ENCODE measurements at places on chromosomes 11 and 22.

- no peak for DNase-seq
Observed at GRCh38 chr11:64359712-64360445, 917 bp downstream of the RPS6KA4 start.

- no peak for DNase-seq
Observed at GRCh38 chr11:2730272-2731129, 30.7 kb upstream of the KCNQ1OT1 start.

- peak; percentile 26 for DNase-seq
Observed at GRCh38 chr11:73982595-73982989, at the start of gene UCP2. TSS of gene UCP2 (minus strand) at chr11:73982843. CDS start at chr11:73978378, 4,465 bp downstream.

DNA sequence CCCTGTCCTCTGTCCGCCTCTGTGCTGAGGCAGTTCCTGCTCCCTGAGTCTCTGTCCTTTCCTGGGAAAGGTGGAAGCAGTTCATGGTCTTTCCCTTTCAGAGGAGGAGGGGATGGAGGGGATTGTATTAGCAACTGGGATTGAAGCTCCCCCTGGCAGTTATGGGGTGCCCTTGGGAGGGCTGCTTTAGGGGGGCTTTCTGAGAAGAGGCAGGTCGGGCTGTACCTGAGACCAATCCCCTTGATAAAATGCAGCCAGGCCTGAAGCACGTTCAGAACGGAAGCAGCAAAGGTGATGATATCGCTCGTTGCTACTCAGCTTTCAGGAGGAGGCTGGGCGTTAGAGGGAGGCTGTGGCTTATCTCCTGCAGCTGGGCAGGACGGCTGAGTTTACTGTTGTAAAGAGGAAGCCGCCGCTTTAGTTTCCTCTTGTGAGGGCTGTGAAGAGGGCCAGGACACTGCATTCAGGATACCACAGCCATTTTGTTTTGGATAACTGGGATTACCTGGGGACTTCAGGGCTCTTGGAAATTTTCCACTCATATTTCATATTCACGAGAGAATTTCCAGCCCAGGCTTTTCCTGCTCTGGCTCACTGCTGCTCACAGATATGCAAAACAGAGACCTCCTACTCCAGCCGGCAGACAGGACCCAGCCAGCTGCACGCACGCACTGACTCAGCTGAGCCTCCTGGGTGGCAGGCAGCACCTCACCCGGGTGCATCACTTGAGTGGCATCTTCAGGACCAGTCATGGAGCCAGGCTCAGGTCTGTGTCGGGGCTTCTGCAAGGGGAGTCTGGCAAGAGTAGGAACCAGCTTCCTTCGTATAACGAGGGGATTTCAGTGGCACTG, 798 bp downstream of the AMPD3 start:
- DNase-seq, result peak; percentile 61

DNA sequence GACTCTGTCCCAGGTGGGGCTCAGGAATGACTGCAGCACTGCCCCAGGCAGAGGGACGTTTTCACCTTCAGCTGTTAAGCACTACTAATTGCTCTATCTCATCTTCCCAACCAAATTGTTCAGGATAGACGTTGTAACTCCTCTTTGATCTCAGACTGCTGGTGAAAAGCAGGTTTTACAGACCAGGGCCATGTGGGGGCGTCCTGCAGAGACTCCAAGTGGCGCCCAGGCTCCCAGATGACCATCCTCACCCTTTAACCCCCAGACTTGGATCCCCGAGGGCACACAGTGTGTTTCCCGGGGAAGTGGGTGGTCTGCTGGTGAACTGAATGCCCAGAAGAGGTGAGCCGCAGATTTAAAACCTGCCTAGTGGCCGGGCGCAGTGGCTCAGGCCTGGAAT, 23.9 kb downstream of the FADD start:
- no peak for DNase-seq

GRCh38 chr11:17506942-17507341, 30.3 kb upstream of the ABCC8 start:
- no peak for DNase-seq

GRCh38 chr22:44256556-44257485, 55.9 kb downstream of the SHISAL1 start:
- no peak for DNase-seq

GRCh38 chr22:25144522-25144921, 55.1 kb upstream of the CRYBB3 start:
- DNase-seq, result no peak

GRCh38 chr11:69448471-69449284, 32.8 kb upstream of the LINC01488 start:
- DNase-seq, result no peak

GRCh38 chr11:72189455-72190250, 2.3 kb upstream of the FOLR1 start:
- DNase-seq, result no peak

DNA sequence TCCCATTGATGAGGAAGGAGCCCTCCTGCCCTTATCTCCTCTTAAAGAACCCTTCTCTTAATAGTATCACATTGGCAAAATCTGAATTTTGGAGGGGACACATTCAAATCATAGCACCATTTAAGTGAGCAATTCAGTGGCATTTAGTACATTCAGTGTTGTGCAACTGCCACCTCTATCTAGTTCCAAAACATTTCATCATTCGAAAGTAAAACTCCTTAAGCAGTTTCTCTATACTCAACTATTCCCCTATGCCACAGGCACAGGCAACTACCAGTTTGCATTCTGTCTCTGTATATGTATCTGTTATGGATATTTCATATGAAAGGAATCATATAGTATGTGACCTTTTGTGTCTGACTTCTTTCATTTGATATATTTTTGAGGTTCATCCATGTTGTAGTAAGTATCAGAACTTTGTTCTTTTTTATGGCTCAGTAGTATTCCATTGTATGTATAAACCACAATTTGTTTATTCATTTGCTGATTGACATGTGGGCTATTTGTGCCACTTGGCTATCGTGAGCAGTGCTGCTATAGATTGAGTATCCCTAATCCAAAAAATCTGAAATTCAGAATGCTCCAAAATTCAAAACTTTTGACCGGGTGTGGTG, 22.9 kb downstream of the FAR1 start:
- DNase-seq, result no peak

- DNase-seq, result peak; percentile 33
Observed at GRCh38 chr11:67301951-67302516, 1.3 kb upstream of the SSH3 start.

Measured in AG04450 (cell line).